Renal cortical epithelial cell (primary cell): ENCODE measurements at places on chromosomes 13 and 19. TPM values are rescaled to one million over a fixed set of nuclear protein-coding genes. Genes with fewer than 3 reads are reported as not detected.

The DNAJC15 gene
- total RNA-seq: 8.2 and 23.7 TPM in 2 replicates

The ACP5 gene
- total RNA-seq: 0.60 and 3.1 TPM in 2 replicates

The KLF1 gene
- not detected in 2 replicates for total RNA-seq

GRCh38 chr19:28493884-28494283 lies 719.1 kb downstream of the UQCRFS1 start:
- no peak for DNase-seq

DNA sequence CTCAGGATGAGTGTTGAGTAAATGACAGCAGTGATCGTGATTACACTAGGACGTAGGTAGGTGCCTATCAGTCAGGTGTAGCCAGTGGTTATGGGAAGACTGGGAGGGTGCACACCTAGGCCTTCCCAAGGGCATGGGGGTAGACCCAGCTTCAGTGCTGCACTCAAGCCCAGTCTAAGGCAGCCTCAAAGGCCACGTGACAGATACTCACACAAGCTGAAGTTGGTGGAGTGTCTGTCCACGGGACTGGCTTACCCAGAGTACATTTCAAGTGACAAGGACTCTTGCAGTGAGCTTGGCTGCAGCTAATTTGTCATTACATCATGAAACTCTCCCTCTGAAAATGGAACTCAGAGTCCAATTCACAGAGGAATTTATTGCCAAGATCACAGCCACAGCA lies 118.3 kb downstream of the SHISA2 start:
- DNase-seq: no peak

GRCh38 chr13:23392313-23392712 lies 41.2 kb downstream of the SACS start:
- DNase-seq: no peak

- no peak for DNase-seq
These were observed 34.0 kb downstream of the RFX2 start for GRCh38 chr19:6076291-6076665.

The PDX1 gene
- not detected in 2 replicates for total RNA-seq

- no peak for DNase-seq
These were observed 66.1 kb upstream of the C1QTNF9 start for GRCh38 chr13:24243302-24243701.

- DNase-seq: no peak
These were observed 2.1 kb downstream of the TM6SF2 start for GRCh38 chr19:19270749-19271571.

DNA sequence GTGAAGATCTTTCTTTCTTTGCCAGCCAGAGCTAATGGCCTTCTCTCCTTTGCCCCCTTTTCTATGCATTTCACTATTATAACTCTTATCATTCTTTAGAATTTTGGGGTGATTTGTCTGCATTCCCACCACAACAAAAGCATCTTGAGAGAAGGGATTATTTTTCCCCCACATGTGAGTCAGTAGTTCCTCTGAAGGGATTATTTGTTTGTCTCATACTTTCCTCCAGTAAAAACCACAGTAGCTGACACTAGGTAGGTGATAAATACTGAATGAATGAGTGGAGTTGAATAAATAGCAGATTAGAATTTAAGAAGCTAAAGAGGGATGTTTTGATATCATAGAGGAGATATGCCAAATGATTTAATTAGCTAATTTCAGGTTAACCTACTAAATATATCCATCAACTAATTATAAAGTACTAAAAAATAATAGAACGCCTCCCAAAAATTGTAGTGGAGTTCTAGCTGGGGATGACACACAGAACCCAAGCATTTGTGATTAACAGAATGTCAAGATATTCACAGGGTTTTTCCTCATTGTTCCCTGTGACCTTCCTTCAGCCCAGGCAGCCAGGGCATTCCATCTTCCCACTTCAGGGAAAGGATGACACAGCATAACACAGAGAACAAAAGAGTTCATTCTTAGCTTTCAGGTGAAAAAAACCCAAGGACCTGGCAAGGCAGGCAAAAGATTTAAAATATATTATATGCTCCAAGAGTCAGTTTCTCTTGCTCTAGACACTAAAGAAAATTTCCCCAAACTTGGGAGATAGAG lies 3.5 kb upstream of the TBC1D4 start:
- DNase-seq: peak; percentile 76

GRCh38 chr19:27746691-27747380 lies 1466.1 kb downstream of the UQCRFS1 start:
- DNase-seq: no peak

DNA sequence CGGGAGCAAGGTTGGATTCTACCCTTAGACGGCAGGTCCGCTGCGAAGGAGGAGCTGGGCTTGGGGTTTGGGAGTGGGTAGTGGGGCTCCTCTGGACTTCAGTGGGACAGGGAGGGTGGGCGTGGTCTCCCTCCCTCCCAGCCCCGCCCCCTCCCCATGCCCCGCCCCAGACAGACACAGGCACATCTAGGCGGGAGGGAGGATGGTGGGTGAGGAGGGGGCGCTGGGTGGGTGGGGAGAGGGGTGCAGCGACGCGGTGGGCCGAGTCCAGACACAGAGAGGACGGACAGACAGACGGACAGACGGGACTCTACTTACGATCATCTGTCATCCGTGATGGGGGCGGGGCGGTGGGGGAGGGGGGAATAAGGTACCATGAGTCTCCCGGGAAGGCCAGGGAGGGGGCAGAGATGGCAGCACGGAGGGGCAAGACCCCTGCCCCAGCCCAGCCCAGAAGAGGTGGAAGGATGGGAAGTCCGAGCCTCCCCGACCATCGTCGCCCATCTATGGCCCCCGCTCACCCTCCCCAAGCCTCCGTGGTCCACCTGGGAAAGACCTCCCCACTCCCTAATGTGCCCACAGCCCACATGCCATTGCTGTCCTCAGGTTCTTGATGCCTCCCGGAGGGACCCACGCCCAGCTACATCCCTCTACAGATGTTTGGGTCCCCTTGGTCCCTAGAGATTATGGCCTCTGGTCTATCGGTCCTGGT lies 64.8 kb downstream of the UNC13A start:
- DNase-seq: no peak

GRCh38 chr19:50190439-50190891 lies 13.0 kb upstream of the MYH14 start:
- DNase-seq: peak; percentile 42

- DNase-seq: no peak
These were observed 218.1 kb downstream of the SLITRK5 start for GRCh38 chr13:87889254-87889653.

DNA sequence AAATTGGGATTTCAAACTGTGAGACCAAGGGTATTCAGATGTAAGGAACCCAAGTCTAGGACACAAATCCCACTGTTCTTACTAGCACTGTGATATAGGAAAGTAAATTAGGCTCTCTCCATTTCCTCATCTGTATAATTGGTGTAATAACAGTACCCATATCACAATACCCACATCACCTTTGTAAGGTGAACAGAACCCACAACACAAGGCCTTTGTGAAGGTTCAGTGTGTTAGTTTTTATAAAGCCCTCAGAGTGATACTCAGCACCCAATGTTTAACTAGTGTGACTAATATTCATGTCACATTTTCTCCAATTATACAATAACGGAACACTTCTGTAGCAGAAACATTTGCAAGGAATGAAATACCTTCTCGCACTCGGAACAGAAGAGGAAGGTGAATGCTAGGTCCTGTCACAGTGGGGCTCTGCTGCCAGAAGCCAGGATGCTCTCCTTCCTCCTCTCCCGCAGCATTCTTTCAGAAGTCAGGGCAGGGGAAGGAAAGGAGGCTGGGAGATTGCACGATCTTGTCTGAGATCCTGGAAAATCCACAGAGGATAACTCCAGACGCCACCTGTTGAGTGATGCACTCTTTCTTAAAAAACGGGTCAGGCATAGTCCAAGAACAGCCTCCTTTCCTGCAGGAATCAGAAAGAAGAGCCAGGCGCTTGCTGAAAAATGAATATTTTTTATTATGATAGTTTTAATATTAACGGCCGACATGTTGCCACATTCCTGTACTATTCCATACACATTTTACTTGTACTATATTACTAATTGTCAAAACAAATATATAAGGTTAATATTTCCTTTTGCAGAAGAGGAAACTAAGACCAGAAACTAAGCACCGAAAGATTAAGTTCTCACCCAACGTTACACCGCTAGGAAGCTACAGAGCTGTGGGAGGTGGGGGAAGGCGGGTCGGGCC lies 762 bp downstream of the ZNF45 start:
- DNase-seq: peak; percentile 13
